WTC11 (cell line): ENCODE measurements at places on chromosomes 4 and X. TPM values are rescaled to one million over a fixed set of nuclear protein-coding genes. Genes with fewer than 3 reads are reported as not detected.

- H3K4me1 ChIP-seq: peaks cover 3% of the 10 kb centered on the region; the same call in 1 of the 2 replicates
- no peak overlapping the region for H3K4me3 ChIP-seq
- H3K36me3 ChIP-seq: no peaks in the 10 kb centered on the region
- no peak overlapping the region for H3K27ac ChIP-seq
- DNase-seq: no peak
These were observed 186.7 kb downstream of the TENM3 start for GRCh38 chr4:182429896-182430295.

- no peaks in the 10 kb centered on the region for H3K27me3 ChIP-seq
- no peaks in the 10 kb centered on the region for H3K36me3 ChIP-seq
- DNase-seq: no peak
- H3K4me1 ChIP-seq: no peaks in the 10 kb centered on the region
These were observed 494.6 kb upstream of the ATOH1 start for GRCh38 chr4:93334003-93334402.

DNA sequence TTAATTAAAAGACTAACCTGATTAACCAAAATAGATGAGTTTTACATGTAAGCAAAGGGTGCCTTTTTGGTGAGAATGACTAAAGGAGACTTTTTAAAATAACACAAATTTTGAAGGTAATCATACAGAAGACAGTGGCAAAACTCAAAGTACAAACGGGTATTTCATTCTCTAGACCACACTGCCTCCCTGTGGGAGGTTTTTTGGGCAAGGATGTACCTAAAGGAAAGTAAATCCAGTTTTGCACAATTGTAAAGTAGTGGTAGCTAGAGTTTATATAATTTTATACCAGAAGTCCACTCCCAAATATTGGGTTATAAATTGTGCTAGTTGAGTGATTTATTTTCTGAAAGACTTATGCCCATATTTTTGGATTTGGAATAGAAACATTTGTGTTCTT, 201.0 kb downstream of the PAPSS1 start:
- peak; percentile 29 for DNase-seq
- H3K27ac ChIP-seq: no peak overlapping the region
- no peak overlapping the region for H3K4me3 ChIP-seq

DNA sequence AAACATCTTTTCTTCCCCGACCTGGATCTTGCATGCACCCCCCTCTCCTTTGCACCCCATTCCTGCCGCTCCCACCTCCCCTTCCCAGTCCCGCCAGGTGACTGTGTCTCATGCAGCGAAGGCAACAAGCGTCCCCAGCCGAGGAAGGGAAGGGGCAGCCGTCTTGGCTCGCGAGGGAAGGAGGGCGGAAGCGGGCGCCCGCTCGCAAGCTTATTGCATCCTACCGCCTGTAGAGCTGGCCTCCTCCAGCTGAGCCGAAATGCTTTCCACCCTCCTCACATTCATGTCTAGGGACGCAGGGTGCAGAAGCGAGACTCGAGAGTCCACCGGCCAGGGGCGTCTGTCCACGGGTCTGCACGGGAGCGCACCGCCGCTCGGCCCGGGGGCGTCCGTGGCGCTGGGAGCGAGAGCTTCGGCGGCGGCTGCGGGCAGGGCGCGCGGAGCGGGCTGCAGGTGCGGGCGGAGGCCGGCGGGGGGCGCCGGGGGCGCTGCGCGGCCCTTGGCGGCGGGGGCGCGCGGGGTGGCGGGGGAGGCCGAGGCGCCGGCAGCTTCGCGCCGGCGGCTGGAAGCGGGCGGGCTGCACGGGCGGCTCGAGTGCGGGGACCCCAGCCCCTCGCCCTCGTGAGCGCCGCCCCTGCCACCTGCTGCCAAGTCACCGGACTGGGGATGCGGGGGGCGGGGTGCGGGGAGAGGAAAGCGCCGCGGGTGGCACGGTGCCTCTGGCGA, at the start of gene KCNIP4:
Gene KCNIP4, minus strand, starts transcription at position 426 of the 726 bp plus-strand sequence.
- peaks cover 12% of the 10 kb centered on the region for H3K4me1 ChIP-seq
- no peak within 1 kb of the TSS for H3K27ac ChIP-seq
- H3K36me3 ChIP-seq: no peaks in the 10 kb centered on the region
- peak within 1 kb of the TSS; percentile 71 for H3K4me3 ChIP-seq
- peak; percentile 59 for DNase-seq

DNA sequence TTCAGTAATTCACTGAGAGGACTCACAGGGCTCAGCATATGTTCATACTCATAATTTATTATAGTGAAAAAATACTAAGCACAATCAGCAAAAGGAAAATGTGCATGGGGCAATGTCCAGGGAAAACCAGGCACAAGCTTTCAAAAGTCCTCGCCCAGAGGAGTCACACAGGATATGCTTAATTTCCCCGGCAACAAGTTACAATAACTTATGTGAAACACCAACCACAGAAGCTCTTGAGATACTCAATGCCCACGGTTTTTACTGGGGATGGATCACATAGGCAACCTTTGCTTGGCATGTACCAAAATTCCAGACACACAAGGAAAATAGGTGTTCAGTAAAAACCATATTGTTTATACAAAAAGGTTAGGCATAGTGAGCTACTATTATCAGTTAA, 38.5 kb upstream of the STPG2 start:
- no peaks in the 10 kb centered on the region for H3K36me3 ChIP-seq
- no peak overlapping the region for H3K4me3 ChIP-seq
- DNase-seq: no peak
- H3K27ac ChIP-seq: no peak overlapping the region
- no peaks in the 10 kb centered on the region for H3K27me3 ChIP-seq

DNA sequence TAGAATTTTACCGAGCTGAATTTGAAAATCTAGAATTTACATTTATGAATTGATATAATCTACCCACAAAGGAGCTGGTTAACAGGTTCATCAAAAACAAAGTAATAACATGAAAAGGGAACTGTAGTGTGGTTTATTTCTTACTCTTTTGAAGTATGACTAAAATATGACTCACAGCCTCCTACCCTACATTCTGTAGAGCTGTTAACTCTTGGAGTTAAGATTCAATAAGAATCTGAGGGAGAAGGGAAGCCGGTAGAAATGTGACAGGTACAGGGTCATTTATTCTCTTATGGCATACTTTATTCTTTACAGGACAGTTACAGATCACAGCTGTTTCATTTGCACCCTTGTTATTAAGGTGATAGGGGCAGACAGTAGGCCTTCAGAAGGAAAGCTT, 132.2 kb upstream of the FAM47B start:
- no peak for DNase-seq
- H3K4me3 ChIP-seq: no peak overlapping the region
- no peaks in the 10 kb centered on the region for H3K4me1 ChIP-seq
- no peak overlapping the region for H3K27ac ChIP-seq
- H3K27me3 ChIP-seq: no peaks in the 10 kb centered on the region

DNA sequence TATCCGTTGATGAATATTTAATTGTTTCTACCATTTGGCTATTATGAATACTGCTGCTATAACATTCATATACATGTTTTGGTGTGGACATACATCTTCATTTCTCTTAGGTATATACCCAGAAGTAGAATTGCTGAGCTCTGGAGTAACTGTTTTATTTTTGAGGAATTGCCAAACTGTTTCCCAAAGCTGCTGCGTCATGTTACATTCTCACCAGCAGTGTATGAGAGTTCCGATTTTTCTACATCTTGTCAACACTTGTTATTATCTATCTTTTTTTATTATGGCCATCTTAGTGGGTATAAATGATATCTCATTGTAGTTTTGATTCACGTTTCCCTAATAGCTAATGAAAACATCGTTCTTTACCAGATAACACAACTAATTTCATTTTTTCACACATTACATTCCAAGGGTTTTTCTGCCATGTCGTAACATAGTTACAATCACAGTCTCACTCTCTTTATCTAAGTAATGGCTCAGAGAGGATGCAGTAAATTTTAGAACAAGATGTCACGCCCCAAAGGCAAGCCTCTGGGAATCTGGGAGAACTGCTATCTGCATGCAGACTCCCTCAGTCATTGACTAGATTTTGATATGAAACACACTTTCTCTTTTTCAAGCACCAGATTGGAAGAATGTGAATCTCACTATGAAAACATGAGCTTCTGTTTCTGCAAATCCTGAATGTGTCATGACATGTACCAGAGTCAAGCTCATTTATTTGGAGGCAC, 10.3 kb downstream of the ARHGAP6 start:
- no peak for DNase-seq
- H3K36me3 ChIP-seq: no peaks in the 10 kb centered on the region
- no peak overlapping the region for H3K4me3 ChIP-seq

S100G gene
- total RNA-seq: not detected in 3 replicates

APLN gene
- total RNA-seq: 2.5 to 4.2 TPM (median 2.6 TPM) in 3 replicates

DNA sequence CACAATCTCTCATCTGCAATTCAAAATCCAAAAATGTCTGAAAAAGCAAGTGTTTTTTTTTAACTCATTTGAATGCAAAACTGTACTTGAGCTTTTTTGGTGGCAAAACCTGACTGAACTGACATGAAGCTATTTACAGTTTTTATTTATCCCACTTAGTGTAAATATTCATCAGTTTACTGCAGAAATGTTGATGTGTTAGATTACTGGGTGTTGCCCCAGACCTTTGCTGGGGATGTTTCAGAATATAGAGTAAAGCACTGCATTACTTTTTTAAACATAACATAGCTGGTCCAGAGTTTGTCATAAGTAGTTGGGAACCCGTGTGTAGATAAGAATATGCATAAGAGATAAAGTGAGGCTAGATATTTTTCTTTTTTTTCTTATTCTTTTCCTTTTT, 27.3 kb downstream of the PTPN13 start:
- peaks cover 8% of the 10 kb centered on the region for H3K36me3 ChIP-seq
- H3K4me1 ChIP-seq: peaks cover 47% of the 10 kb centered on the region
- H3K27me3 ChIP-seq: no peaks in the 10 kb centered on the region
- H3K27ac ChIP-seq: no peak overlapping the region
- no peak for DNase-seq

G6PD gene
- total RNA-seq: 64.7 to 72.8 TPM (median 66.0 TPM) in 3 replicates

GRCh38 chrX:100698551-100698950, 33.4 kb downstream of the SYTL4 start:
- H3K4me1 ChIP-seq: no peaks in the 10 kb centered on the region
- peaks cover 5% of the 10 kb centered on the region; the same call in 1 of the 2 replicates for H3K27me3 ChIP-seq
- DNase-seq: no peak
- no peak overlapping the region for H3K4me3 ChIP-seq
- no peaks in the 10 kb centered on the region for H3K36me3 ChIP-seq
- H3K27ac ChIP-seq: no peak overlapping the region

DNA sequence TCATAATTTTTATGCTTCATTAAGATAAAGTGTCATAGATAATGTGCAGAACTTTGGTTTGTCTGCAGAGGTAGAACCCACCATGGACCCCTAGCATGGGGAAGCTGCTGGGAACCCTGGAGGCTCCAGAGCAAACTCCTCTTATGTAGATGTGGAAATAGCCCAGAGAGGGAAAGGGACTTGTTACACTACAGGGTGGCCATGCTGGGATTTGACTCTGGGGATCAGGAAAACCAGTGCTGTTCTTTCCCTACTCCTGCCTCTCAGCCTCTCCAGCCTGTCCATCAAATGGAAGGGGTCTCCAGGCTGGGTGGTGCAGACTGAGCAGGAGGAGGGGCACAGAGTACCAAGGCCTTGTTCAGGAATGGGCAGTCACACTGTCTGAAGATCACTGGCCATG, 54.2 kb downstream of the MSX1 start:
- no peak overlapping the region for H3K4me3 ChIP-seq
- no peaks in the 10 kb centered on the region for H3K4me1 ChIP-seq
- peaks cover 78% of the 10 kb centered on the region for H3K27me3 ChIP-seq
- H3K27ac ChIP-seq: no peak overlapping the region
- H3K36me3 ChIP-seq: no peaks in the 10 kb centered on the region
